ENCODE measurements at places on chromosomes 13 and 19.

GRCh38 chr19:54420068-54420382 lies 4.8 kb downstream of the TTYH1 start:
- DNase-seq = no peak

DNA sequence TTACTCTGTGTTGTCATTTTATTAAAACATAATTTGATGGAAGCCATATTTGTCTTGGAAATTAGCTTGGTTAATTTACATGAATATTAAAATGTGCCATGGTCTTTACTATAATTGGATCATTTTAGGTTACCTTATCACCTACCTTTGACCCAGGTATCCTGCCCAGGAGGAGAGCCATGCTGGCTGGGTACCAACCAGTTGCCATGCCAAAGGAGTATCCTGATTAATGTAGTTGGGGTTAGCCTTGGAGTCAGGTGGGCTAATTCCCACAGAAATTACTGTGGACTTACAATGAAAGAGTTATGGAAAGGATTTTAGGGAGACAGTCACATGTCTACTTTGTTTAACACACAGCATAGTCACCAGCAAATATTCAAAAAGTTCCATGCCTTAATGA lies 32.0 kb downstream of the NDFIP2 start:
- no peak for DNase-seq

DNA sequence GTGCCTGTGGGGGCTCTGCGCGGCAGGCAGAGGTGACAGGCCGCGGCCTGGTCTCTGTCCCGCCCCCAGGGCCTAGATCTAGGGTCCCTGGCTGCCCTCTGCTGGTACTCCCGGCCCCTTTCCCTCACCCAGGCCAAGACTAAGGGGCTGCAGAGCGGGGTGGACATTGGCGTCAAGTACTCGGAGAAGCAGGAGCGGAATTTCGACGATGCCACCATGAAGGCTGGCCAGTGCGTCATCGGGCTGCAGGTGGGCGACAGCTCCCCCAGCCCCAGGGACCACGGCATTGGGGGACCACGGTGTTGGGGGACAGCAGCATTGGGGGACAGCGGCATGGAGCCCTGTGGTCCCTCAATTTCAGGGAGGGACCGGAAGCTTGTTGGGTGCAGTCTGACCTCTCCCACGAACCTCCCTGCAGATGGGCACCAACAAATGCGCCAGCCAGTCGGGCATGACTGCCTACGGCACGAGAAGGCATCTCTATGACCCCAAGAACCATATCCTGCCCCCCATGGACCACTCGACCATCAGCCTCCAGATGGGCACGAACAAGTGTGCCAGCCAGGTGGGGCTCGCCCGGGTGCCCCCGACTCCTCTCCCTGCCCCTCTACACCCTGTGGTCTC lies 3.8 kb upstream of the ABCA7 start:
- no peak for DNase-seq

GRCh38 chr19:46309056-46309455 lies 12.2 kb downstream of the HIF3A start:
- DNase-seq = no peak

DNA sequence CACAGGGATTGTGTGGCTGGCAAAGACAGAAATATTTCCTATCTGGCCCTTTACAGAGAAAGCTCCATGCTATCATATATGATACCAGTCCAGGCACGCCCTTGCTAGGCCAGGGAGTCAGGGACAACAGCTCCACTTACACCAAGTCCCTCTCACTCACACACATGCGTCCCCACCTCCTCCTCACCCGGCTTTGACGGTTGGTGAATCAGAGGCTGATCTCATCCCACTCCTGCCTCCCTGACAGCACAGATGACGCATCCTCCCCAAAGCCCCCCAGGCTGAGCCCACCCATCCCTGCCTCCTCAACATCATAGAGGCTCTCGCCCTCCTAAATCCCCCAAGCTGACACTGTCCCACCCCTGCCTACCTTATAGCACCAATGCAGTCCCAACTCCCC lies 62.7 kb downstream of the F2RL3 start:
- no peak for DNase-seq

- DNase-seq = no peak
Measured at GRCh38 chr13:21342699-21343442, 116.2 kb downstream of the ZDHHC20 start.

Data from fibroblast of skin of scalp (primary cell).